ENCODE measurements at places on chromosomes 16 and 17.

GRCh38 chr17:65359016-65359415 is 202.4 kb downstream of the AXIN2 start:
- DNase-seq: no peak

- DNase-seq: no peak
Observed at GRCh38 chr16:8278031-8278580, 312.2 kb downstream of the TMEM114 start.

DNA sequence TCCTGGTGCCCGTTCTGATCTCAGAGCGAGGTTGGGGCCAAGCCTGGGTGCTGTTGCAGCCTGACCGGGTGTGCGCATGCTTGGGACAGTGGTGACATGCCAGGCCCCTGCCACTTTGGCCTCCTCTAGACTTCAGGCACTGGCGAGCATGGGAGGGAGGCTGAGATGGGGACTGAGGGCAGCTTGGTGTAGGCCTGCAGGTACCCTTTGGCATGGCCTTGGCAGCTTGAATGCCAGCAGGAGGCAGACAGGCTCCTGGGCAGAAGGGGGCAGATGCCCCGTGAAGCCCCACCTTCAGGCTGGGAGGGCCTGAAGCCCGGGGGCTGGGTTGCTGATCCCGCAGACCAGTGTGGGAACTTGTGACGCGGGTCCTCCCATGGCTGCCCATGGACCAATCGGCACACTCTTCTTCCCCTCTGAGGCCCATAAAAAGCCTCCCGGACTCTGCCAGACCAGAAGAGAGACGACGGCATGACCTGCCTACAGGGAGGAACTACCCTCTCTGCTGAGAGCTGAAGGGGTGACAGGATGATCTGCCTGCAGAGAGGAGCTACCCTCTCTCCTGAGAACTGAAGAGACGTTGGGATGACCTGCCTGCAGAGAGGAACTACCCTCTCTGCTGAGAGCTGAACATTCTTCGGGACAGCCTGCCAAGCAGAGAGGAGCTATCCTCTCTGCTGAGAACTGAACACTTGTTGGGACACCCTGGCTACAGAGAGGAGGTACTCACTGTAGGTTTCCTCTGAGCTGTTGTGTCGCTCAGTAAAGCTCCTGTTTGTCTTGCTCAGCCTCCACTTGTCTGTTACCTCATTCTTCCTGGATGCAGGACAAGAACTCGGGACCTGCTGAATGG is 17.5 kb downstream of the RHOT1 start:
- no peak for DNase-seq

DNA sequence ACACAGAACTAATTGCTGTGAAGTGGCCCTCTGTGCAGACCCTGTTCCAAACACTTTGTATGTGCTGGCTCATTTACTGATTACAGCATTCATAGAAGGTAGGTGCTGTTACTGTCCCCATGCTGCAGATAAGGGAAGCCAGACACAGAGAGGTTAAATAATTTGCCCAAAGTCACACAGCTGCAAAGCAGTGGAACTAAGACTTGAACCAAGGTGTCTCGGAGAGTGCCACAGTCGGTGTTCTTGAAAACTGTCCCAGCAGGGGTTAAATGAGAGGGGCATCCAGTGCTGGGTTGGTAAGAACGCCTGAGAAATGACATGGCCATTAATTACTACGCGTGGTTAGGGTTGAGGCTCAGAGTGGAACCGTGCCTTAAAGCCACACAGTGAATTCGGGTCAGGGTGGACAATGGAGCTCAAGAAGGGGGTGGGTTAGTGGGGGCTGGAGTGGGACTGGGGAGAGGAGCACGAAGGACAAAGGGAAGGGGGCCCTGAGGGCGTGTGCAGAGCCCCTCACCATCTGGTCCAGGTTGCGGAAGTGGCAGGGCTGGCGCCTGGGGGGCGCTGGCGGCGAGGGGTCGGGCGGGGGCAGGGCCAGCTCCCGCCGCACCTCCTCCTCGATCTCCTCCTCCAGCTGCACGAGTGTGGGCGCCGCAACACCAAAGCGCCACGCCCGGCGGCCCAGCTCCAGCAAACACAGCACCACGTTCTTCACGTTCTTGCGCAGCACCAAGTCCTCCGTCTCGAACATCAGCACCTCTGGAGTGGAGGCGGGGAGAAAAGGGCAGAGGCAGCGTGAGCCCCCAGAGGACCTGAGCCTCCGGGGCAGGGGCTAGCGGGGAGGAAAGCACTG is 3.3 kb downstream of the GAS2L2 start:
- DNase-seq: no peak

- no peak for DNase-seq
Observed at GRCh38 chr17:10087355-10087754, 111.1 kb downstream of the GAS7 start.

- DNase-seq: no peak
Observed at GRCh38 chr17:50559674-50560184, 786 bp upstream of the CACNA1G start.
